Esophagus mucosa (tissue), 1 donor: ENCODE measurements at places on chromosomes 11 and 22.
A peak's percentile ranks its signal among the peaks of the same experiment; 100 is the strongest.

- no peak for ATAC-seq
These were observed 119.9 kb upstream of the RASSF10 start for GRCh38 chr11:12889243-12889642.

DNA sequence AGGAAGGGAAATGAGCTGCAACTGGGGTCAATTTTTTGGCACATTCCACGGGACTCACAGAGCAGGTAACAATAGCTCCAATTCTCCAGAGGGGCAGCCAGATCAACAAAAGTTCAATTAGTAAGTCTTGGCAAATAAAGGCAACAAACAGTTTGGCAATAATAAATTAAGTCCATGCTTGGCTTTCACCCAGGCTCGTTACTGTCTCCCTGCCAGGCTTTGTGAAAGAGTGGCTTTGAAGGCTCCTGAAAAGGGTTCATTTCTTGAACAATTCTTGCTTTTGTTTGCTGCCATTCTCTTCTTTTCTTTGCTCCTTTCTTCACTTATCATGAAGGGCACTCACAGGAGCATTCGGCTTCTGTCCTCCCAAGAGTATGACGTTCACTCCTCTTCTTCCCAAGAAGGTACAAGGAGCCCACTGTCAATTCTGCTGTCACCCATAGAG, 123.3 kb downstream of the APIP start:
- ATAC-seq: no peak

DNA sequence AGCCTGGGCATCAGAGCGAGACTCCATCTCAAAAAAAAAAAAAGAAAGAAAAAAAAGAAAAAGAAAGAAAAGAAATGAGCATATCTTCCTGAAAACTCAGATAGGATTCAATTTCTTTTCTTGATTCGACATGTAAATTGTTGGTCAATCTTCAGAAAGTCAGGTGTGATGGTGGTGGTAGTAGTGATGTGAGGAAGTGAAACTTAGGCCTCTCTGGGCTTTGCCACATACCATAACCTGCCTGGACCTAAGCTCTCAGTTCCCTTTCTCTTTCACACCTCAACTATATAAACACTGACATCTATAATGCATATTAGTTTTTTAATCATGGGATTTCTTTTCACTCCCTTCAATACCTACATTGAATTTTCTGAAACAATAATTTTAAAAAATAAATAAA, 98.0 kb upstream of the TBCEL start:
- no peak for ATAC-seq

DNA sequence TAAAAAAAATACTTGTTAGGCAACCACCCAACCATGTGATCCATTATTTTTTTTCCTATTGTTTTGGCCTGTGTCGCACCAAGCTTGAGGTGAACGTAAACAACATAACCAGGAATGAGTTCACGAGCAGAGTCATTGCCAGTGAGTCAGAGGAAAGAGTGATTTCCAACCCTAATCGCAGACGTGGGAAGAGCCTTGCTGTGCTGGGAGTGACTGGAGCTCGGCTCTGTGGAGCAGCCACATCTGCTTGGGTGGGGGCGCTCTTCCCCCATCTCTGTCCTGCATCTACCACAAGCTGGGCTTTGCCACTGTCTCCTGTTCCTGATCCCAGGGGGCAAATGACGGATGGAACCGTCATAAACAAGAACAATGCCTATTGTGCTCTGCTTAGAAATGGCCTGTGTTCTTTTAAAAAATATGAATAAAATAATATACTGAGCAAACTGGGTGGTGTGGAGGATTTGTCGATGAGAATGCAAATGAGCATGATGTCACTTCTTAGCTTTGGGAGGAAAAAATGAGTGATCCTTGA, 210.0 kb downstream of the KIRREL3 start:
- no peak for ATAC-seq

- no peak for ATAC-seq
These were observed 90.1 kb upstream of the B3GAT1 start for GRCh38 chr11:134502153-134502550.

DNA sequence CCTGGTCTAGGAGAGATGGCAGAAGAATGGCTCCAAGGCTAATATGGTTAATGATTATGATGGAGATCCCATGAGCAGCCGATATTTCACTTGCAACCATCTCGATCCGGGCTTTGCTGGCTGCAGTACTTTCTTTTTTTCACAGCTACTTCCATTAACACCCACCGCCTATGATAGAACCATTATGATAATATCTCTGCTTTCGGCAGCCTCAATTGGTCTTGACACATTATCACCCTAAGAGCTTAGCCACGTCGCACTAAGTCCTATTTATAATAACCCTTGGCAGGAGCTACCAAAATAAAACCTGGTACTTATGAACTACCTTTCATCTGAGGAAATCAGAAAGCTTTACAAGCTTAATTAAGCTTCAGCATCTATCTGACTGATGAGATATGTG, 7.6 kb upstream of the FJX1 start:
- no peak for ATAC-seq

GRCh38 chr11:504053-504993, 2.7 kb downstream of the RNH1 start:
- peak; percentile 10 for ATAC-seq

GRCh38 chr11:134120921-134121526, 52.2 kb downstream of the JAM3 start:
- peak; percentile 28 for ATAC-seq

GRCh38 chr22:20181194-20181883, 30.5 kb upstream of the CCDC188 start:
- no peak for ATAC-seq

DNA sequence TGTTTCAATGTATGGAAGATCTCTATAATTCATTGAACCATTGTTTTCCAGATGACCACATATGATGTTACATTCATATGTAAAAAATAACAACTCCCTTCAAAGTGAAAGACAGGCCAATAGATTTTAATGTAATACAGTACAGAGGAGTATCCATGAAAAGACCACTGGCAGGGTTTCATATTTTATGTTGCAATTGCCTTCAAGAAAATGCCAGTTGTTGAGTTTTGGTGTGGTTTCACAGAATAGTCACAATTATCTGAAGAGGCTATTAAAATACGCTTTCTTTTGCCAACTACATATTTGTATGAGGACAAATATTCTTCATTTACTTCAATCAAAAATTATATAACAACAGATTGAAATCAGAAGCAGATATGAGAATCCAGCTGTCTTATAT, 14.3 kb downstream of the AMOTL1 start:
- ATAC-seq: no peak

DNA sequence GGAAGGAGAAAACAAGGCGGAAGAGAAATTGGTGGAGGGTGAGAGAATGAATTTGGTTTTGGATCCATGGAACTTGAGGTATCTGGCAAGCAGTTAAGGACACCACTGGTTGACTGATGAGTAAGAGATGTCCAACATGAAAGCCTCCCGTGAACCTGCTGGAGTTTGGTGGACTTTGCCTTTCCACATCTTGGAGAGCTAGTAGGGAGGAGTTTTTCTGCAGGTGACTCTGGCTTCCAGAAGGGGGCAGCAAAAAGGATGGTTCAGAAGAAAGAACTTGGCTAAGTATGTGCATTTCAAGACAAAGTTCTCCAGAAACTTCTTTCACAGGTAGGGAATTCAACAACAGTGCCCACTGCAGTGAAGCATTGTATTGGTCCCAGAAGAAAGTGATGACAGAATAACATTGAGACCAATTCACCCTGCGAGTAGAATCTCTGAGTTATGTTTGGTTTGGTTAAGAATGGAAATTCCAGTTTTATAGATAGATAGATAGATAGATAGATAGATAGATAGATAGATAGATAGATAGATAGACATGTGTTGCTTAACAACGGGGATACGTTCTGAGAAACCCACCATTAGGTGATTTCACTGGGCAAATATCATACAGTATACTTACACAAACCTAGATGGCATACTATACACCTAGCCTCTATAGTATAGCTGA, 28.5 kb downstream of the DCDC1 start:
- no peak for ATAC-seq

DNA sequence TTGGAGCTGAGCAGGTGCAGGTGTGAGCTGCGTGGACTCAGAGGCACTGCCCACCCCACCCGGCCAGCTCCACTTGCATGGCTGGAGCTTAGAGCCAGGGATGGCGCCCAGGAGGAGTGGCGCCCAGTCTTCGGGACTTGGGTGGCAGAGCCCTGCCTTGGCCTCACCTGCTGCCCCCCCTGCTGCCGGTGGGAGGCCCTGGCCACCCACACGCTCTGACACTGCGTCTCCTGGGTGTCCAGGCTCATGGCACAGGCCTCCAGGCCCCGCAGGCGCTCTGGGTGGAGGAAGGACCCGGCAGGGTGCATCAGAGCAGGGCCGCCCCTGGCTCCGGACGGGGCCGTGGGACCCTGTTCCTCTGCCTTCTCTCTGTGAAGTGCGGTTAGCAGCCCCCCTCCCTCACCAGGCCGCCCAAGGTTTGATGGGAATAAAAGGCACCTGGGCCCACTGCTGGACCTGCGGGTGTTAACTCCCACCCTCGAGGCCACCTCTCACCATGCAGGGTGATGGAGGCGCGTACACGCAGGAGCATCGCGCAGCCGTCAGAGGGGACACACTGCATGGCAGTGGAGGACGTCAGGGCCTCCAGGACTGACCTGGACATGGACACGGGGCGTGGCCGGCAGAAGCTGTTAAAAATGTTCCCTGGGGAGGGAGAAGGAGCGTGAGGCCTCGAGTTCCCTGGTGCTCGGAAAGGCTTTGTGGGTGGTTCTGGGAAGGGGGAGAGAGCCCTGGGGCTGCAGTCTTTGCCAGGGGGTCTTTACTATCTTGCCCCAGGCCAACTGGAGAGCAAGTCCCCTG, 11.8 kb downstream of the IL17REL start:
- peak; percentile 2 for ATAC-seq

GRCh38 chr11:68008381-68009337, 1.5 kb upstream of the ALDH3B1 start:
- peak; percentile 67 for ATAC-seq

- no peak for ATAC-seq
These were observed 2.3 kb downstream of the SIK2 start for GRCh38 chr11:111604392-111605009.

GRCh38 chr11:44906649-44907048, 44.0 kb downstream of the TP53I11 start:
- no peak for ATAC-seq

- no peak for ATAC-seq
These were observed 96.9 kb downstream of the FEZ1 start for GRCh38 chr11:125398994-125399640.

DNA sequence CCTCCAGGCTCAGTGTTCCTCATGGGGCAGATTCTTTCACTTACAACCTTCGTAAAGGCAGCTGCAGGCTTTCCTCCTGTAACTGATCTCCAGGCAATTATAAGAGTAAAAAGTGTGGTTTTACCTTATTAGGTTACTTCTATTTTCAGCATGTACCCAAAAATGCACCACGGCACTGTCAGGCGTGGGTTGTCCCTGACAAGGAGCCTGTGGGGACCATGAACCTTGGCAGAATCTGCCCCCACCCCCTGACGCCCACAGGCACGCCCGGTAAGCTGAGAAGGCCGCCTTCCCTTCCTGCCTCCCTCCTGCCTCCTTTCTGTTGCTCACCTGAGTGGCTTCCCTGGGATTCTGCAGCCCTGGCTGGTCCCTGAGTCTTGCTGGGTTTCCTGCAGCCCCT, 1383.3 kb downstream of the TBC1D22A start:
- ATAC-seq: no peak

- no peak for ATAC-seq
These were observed 30.9 kb downstream of the DEUP1 start for GRCh38 chr11:93361435-93361834.

DNA sequence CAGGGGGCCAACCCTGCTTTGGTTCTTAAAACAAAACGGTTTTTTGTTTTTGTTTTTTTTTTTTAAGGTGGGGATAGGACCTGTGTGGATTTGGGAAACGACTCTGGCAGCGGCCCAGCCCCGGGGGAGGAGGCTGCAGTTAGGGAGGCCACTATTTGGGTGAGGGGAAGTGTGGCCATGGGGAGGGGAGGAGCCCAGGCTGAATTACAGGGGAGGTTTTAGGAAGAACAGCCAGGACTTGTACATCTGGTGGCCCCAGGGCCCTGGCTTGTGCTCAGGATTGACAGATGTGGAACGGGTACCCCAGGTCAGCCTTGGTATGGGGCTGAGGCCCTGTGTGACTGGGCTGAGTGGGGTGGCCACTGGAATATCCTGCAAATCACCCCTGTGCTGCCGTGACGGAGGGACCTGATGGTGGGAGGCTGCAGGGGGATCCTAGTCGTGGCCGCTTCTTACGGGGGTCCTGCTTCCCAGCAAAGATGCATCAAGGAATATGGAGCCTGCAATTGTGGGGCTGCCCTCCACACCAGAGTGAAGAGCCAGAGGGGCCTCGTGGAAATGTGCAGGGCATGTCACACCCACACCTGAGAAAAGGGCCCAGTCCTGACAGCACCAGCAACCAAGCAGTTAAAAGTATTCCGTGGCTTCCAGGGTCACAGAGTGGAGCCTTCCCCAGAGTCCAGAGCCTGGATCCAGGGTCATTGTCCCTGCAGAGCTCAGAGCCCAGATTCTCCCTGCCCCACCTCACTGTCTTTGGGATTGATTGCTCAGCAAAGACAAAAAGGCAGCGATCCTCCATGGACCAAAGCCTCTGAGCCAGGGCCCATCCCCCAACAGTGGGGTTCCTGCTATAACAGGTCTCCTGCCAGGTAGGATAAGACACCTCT, 55.2 kb upstream of the WNT7B start:
- ATAC-seq: no peak

DNA sequence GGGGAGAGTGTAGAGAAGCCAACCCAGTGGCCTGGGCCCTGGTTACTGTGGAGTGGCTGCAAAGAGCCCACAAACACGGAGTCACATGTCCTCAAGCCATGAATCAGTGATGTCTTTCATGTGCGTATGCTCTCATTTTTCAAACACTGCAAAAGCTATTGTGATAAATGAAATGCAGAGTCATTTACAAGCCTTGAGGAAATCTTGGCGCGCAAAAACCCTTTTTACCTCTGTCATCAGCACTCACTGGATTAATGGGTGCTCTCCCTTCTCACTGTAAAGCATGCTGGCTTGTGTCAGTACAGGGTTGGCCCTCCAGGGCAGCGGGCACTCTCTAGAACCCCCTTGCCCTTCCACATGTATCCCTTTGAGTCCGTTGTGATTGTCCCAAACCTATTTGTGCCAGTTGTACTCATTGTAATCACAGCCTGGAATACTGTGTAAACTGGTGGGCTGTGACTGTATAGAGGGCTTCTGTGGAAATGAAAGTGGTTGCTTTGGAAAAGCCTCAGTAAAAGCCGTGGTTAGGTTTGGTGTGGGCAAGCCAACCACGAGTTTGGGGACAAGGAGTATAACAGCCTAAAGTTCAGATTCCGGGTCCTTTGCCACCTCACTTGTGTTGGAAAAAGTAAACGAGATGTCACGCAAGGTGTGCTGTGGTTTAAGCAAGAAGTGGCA, 10.4 kb downstream of the GNAZ start:
- ATAC-seq: no peak
